ENCODE measurements at places on chromosomes 4 and X.
A peak's percentile ranks its signal among the peaks of the same experiment; 100 is the strongest.

GRCh38 chr4:159977907-159978617 is 875.2 kb downstream of the RAPGEF2 start:
- no peak for DNase-seq

DNA sequence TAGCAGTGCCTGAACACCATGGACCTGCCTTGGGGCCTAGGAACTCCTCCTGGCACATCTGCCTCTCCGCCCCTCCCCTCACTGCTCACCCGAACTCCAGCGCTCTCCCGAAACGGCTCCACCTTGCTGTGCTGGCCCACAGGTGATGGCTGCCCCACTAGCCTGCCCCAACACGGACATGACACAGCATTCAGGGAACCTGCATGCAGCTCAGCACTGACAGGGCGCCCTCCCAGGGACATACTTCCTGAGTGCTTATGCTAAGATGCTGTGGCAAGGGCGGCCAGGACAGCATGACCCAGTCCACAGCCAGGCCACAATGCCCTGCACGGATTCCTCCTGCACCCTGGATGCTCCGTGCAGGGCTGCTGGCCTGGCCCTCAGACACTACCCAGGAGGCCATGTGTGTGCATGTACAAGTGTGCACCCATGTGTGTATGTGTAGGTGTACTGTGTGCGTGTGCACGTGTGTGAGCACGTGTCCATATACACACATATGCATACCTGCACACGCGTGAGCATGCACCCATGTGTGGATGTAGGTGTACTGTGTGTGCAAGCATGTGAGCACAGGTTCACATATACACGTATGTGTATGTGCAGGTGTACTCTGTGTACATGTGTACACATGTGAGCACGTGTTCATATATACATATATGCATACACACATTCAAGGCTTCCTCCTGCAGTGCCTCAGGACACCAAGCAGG is 6.0 kb downstream of the TMEM271 start:
- DNase-seq = no peak

GRCh38 chrX:55716937-55717336 is 612 bp upstream of the RRAGB start:
- no peak for DNase-seq

- DNase-seq = peak; percentile 82
Observed at GRCh38 chr4:23903859-23904438, 14.1 kb upstream of the PPARGC1A start.

GRCh38 chrX:40327085-40327484 is 229.3 kb upstream of the BCOR start:
- DNase-seq = no peak

GRCh38 chr4:13294961-13295605 is 189.1 kb downstream of the RAB28 start:
- peak; percentile 12 for DNase-seq

GRCh38 chr4:10173037-10173753 is 56.6 kb upstream of the WDR1 start:
- no peak for DNase-seq

DNA sequence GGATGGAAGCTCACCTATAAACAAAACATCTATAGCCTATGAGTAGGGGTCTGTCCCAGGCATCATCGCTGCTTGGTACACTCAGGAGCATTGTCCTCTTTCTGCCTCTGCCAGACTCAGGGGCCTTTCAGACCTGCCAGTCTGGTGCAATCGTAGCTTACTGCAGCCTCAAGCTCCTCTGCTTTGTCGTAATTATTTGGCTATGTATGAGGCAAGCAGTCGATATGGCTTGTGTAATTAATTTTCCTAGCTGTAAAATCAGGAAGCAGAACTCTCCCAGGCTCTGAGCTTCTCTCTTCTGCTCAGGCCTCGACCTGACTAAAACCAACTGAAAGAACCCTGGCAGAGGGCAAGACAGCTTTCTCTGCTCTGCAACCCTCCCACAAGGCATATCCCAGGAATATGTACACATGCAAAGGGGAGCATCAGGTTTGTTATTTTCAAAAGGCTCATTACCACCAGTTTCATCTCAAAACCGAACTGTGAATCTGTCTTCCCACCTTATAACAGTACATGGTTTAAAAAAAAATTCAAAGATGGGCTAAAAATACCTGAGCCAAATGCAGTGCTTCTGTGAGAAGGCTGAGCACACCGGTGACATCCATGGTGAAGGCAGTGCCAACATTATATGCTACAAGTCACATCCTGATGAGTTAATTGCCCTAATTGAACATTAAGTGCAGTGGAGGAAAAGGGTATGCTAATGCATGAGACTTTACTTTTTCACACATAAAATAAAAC is 309.2 kb upstream of the EMCN start:
- peak; percentile 24 for DNase-seq

GRCh38 chrX:55579115-55579514 is 44.1 kb upstream of the FOXR2 start:
- no peak for DNase-seq

All from NCI-H69 (cell line).